A549 treated with CpdA at 1 μM for 4 hours (cell line): ENCODE measurements at places on chromosomes 4 and X. TPM values are rescaled to one million over a fixed set of nuclear protein-coding genes. Genes with fewer than 3 reads are reported as not detected.

Gene OCIAD1
- 125 to 220 TPM (median 131 TPM) in 5 replicates for total RNA-seq

Gene SOD3
- not detected in 5 replicates for total RNA-seq

Gene RRAGB
- 10.6 to 14.9 TPM (median 12.0 TPM) in 5 replicates for total RNA-seq

Gene ZNF141
- total RNA-seq, result 2.1 to 3.0 TPM (median 2.4 TPM) in 5 replicates

Gene SLC26A1
- total RNA-seq, result 0.28 to 0.50 TPM (median 0.31 TPM) in 5 replicates

Gene BRCC3
- total RNA-seq, result 23.3 to 31.0 TPM (median 26.7 TPM) in 5 replicates

Gene PLK4
- total RNA-seq, result 16.2 to 19.9 TPM (median 17.3 TPM) in 5 replicates

Gene NOX1
- total RNA-seq, result 0.03 to 0.17 TPM in 2 of 5 replicates, not detected in the others

Gene TMPRSS11B
- total RNA-seq, result not detected in 5 replicates

Gene CXCL3
- 5.1 to 7.5 TPM (median 6.5 TPM) in 5 replicates for total RNA-seq

Gene CT83
- total RNA-seq, result not detected in 5 replicates

Gene BTK
- total RNA-seq, result 0.09 to 0.24 TPM (median 0.15 TPM) in 5 replicates

Gene GRID2
- not detected in 5 replicates for total RNA-seq

Gene GSX2
- not detected in 5 replicates for total RNA-seq

Gene POU3F4
- not detected in 5 replicates for total RNA-seq

Gene PLXNB3
- total RNA-seq, result 3.0 to 4.1 TPM (median 3.7 TPM) in 5 replicates
